ENCODE measurements at places on chromosomes 7 and 10. TPM values are rescaled to one million over a fixed set of nuclear protein-coding genes. Genes with fewer than 3 reads are reported as not detected.
A peak's percentile ranks its signal among the peaks of the same experiment; 100 is the strongest.

DNA sequence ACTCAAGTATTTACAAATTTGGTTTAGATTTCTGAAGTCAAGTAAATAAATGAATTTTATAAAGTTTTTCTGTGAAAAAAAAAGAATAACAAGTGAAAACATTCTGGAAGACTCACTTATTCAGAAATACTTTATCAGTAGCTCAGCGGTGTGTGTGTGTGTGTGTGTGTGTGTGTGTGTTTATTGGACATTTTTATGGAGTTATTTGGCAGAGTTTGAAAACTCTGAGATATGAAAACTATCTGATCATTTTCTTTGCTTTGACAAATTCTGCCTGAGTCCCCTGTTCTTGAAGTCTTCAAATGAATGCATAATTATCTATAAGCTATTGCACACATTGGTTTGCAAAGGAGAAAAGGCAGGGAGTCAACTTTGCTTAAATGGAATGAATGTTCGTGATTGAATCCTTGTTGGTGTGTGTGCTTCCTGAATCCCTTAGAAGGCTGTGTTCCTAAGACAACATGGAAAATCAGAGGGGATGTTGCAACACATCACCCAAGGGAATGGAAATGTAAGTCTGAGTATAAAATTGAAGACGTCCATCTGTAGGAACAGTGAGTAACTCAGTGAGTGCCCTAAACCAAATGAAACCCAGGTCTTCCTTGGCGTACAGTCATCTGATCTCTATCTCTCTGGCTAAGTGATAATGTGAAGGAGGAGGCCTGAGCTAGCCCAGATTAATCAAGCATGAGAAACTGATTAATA is 160.9 kb downstream of the REEP3 start:
- DNase-seq, result no peak

- DNase-seq, result no peak
Observed at GRCh38 chr10:129524936-129525335, 57.9 kb downstream of the MGMT start.

DNA sequence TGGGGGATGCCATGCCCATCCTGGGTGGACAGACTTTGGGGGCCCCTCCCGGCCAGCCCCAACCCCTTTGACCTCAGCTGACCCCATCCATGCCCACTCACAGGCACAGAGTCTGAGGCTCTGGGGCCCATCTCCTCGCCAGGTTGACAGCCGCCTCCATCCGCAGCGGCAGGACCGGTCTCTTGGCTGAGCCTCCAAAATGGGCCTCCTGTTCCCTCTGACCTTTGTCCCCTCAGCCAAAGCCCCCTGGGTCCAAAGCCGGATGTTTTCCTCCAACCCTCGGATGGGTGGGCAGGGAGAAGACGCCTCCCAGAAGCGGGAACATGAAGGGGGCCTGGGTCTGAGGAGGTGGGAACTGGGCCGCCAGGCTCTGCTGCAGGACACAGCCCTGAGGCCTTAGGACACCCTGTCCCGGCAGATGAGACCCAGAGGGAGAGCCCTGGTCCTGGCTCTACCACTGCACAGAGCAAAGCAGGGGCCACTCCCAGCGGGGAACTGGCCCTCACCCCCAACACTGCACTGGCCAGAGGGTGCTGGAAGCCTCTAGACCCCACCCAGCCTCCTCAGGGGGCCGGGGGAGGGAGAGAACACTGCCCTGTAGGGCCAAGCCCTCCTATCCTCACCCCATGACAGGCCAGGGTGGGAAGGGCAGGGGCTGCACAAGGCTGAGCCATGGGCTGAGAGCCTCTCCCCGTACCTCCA is 12.6 kb downstream of the PDGFA start:
- no peak for DNase-seq

DNA sequence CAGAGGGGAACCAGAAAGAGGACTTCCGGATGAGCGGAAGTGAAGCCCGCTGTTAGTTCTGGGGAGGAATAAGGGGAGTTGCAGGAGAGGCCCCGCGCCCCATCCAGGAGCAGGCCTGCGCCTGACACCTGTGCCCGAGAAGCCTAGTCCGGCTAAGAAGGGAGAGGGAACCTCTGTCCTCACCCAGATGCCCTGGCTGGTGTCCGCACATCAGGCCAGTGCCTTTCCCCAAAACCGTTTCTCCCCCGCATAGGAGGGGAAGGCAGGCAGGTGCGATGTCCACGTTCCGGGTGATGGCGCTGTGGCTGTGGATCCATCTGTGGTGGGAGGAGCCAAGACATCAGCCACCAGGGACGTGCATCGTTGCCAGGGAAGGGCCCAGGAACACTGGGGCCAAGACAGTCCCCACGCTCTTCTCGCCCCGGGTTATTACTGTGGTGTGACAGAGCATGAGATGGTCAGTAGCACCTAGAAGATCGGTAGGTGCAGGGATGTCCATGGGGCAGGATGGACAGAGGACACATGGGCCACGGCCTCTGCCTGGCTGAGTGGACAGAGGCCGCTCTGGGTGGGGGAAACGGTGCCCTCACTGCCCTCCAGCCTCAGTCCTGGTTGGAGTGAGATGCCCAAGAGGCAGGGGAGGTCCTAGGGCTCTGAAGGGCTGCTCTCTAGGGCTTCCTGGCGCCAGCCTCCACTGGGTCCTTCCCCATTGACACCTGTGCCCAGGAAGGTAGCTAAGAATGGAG is 262.7 kb downstream of the CELF2 start:
- no peak for DNase-seq

The DNAJC12 gene
- 1.7 TPM for total RNA-seq

- no peak for DNase-seq
Observed at GRCh38 chr10:905503-905902, 26.0 kb downstream of the LARP4B start.

GRCh38 chr10:122725768-122726167 is 26.1 kb upstream of the C10orf120 start:
- DNase-seq, result no peak

DNA sequence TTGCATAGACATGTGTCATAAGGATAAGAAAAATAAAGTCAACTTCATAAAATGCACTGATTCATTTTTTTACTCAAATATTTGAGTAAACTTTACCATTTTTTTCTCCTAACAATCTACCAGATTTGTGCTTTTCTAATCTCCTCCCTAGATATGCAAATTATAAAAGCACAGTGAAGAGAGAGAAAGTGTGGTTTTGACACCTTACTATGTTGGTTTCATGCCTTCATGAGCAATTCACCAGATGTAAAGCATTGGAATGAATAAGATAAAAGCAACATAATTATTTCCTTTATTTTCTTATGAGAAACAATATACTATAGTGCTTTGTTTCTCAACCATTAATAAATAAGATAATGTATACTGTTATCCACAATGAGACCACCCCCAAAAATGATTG is 432.5 kb upstream of the PCDH15 start:
- DNase-seq, result no peak

- no peak for DNase-seq
Observed at GRCh38 chr10:4812046-4812445, 14.0 kb upstream of the AKR1E2 start.

DNA sequence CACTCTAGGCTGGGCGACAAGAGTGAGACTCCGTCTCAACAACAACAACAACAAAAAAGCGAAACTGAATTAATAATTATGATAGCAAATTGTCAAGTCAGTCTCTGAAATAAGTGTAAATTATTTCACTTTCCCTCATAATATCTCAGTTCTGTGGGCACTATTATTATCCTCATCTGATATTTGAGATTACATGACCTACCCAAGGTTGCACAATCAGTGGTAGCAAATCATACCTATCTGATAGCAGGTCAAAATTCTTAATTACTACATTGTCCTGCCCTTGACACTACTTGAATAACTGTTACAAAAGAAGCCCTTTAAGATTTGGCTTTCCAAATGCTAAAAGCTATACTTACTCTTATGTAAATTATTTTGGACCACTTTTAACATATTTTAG is 115.2 kb upstream of the GPR22 start:
- no peak for DNase-seq

- DNase-seq, result peak; percentile 58
Observed at GRCh38 chr10:62268399-62269114, at the start of gene RTKN2. TSS of gene RTKN2 (minus strand) at chr10:62268844. CDS start at chr10:62268610, 234 bp downstream.

GRCh38 chr7:30977896-30978564 is 14.3 kb downstream of the GHRHR start:
- DNase-seq, result no peak

The CLDN4 gene
- total RNA-seq, result 0.31 TPM

- no peak for DNase-seq
Observed at GRCh38 chr7:23058408-23059096, 44.6 kb upstream of the HYCC1 start.

DNA sequence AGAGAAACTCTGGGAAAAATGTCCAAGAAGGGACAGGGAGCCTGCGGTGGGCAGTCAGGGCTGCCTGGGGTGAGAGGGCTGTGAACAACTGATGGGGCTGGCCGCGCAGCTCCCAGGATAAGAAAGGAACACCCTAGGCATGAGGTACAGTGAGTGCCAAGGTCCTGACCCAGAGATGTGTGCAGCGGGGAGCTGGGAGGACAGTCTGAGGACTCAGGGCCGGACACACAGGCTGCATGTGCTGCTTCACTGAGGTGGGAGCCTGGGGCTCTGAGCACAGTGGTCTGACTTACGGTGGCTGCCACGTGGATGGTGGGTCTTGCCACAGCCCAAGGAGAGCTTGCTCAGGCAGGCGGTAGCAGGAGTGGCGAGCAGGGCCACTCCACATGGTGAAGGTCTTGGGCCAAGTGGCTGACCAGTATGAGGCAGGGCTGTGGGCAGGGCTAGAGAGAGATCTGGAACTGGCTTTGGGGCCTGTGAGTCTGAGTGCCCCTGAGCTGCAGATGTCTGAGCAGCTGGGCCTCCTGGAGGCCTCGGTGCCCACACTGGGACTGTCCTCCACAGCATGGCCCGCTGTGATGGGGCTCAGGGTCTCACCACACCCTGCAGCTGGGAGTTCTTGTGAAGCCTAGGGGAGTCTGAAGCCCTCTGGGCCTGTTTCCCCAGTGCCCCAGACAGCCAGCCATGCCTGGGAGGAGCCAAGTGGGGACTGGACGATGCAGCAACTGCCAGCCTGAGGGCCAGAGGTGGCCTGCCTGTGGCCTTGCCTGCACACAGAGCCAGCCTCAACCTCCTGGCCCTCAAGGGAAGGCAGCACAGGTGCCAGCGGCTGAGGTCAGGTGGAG is 60.3 kb downstream of the RASGEF1A start:
- DNase-seq, result no peak

DNA sequence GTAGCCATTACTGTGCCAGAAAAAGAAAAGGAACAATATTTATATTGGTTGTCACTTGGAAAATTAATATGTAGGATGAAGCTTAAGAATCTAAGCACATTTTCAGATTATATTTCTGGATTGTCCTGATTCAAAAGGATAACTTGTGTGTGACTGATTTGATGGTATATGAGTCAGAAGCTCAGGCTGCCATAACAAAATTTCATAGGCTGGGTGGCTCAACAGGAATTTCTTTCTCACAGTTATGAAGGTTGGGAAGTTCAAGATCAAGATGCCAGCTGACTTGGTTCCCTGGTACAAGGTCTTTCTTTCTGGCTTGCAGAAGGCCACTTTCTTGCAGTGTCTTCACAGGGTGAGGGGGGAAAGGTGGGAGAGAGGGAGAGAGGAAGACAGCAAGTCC is 108.5 kb downstream of the ST7 start:
- DNase-seq, result no peak

DNA sequence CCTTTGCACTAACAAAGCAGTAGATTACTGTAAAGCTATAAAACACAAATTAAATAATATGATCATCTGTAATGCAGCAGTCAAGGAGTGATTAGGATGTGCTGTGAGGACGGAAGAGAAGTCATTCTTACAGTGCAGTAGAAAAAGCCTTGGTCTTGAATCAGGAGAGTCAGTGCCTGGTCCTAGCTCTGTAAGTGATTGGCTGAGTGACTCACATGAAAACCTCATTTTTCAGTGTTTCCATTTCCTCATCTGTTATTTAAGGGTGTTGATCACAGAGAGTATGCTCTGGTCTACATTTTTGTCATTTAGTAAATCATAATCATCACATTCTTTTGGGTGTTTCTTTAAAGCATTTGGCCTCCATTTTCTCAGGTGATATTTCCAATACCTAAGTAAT is 717.8 kb downstream of the LRMDA start:
- no peak for DNase-seq

- no peak for DNase-seq
Observed at GRCh38 chr10:127372361-127372760, 176.0 kb upstream of the INSYN2A start.
